ENCODE measurements at places on chromosomes 16 and 17. TPM values are rescaled to one million over a fixed set of nuclear protein-coding genes. Genes with fewer than 3 reads are reported as not detected.

GRCh38 chr17:48543854-48544348 lies 1.0 kb downstream of the HOXB2 start:
- DNase-seq = no peak

- no peak for DNase-seq
Observed at GRCh38 chr16:26195225-26195624, 503.5 kb downstream of the HS3ST4 start.

GRCh38 chr17:3964203-3965117 lies at the start of gene ATP2A3:
ATP2A3 (minus strand) TSS chr17:3964437; CDS start chr17:3964291, 146 bp downstream.
- DNase-seq = no peak

DNA sequence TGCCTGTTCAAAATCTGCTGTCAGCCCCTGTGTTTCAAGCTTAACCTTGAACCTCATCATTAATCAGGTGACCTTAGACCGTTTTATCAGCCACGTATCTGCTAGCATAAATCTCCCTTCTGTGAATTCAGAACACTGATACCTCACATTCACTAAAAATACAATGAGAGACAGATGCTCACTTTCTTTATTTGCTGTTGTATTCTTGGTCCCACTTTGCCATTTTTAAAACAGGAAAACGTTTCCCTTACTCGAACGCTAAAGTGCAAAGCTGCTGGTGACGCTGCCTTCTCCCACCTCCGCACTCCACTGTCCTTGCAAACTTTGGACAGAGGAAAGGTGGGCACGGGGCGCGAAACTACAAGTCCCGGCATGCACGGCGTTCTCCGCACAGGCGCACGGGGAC lies 220 bp upstream of the ARHGAP44 start:
- DNase-seq = no peak

DNA sequence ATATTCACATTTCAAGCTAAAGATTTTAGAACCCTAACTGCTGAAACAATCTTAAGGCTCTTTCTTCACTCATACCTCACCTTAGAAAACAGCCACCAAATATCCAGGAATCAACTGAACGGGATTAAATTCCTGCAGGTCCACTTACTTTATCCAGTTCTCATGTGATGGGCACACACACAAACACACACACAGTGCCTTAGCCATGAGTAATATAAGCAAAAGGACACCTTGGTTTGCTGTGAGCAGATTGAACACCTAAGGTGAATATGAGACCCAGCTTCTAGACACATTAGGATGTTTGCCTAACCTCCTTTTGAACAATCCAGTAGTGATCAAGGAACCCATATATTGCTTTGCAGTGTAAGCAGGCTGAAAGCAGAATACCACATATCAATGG lies 81.5 kb downstream of the TUBD1 start:
- no peak for DNase-seq

DNA sequence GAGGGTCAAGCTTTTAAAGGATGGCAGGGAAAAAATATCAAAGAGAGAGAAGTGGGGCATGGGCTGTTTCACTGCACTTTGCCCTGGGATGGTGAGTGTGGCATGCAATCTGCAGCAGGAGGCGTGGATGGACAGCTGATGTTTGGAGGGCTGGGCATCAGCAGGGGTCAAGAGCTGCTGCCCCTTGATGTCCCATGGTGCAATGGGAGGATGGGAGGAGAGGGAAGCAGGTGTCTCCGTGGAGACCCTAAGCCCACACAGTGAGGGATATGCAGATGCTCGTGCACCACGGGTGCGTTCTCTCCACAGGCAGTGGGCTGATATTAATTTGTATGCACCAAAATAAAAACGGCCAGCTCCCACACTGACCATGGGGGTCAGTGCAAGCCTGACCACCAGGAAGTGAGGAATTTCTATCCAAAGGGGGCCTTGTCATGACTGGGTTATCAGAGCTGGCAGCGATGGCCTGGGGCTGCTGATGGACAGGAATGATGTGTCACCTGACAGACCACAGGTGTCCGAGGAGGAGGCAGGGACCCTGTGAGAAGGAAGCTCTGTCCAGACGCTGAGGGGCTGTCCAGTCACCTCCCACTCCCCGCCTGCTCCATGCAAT lies 183.6 kb downstream of the IRF8 start:
- DNase-seq = no peak

DNA sequence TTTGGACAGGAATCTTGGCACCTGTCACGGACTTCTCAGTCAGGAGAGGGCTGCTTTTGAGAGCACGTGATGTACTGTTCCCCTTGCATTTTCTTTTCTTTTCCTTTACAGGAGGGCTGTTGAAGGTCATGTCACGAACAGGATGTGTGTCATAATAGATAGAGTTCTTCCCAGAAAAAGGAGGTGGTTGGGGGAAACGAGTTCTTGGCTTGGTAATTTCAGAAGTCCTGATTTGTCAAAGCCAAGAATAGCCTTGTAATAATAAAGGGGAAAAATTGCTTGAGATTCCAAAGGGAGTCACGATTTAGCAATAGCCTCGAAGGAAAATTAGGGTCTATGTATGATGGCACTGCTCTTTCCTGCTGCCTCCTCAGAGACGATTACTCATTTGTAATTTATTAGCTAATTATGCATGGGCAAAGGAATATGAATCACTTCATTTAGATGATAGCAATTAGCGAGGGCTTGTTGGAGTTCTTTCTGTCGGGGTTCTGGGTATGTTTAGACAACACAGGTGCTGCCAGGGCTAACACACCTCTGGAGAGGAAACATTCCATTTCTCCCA lies 277.7 kb upstream of the N4BP1 start:
- no peak for DNase-seq

- no peak for DNase-seq
Observed at GRCh38 chr17:76673729-76674128, 30.2 kb upstream of the ST6GALNAC1 start.

The CRISPLD2 gene
- 80.1 TPM for total RNA-seq

The RND2 gene
- 0.65 TPM for total RNA-seq

The DHX58 gene
- 16.5 TPM for total RNA-seq

The FBXW10B gene
- 1.7 TPM for total RNA-seq

Measured in lower leg skin (tissue), 4 donors.